ENCODE measurements at places on chromosomes 1 and 21. TPM values are rescaled to one million over a fixed set of nuclear protein-coding genes. Genes with fewer than 3 reads are reported as not detected.

The LCE1E gene
- total RNA-seq: not detected

The BGLAP gene
- 0.75 TPM for total RNA-seq

The NTNG1 gene
- total RNA-seq: under 0.01 TPM

The S100A5 gene
- total RNA-seq: not detected

The F13B gene
- 194 TPM for total RNA-seq

The FCER1G gene
- total RNA-seq: 32.6 TPM

The CFHR3 gene
- total RNA-seq: 215 TPM

The CRABP2 gene
- total RNA-seq: 0.14 TPM

The ZNF683 gene
- total RNA-seq: not detected

The AMY2A gene
- total RNA-seq: not detected

The MUL1 gene
- 17.1 TPM for total RNA-seq

The SEMA6C gene
- total RNA-seq: 1.4 TPM

The ADORA1 gene
- total RNA-seq: 0.33 TPM

The TIE1 gene
- 10.4 TPM for total RNA-seq

The ANGPTL3 gene
- 121 TPM for total RNA-seq

The CD46 gene
- total RNA-seq: 123 TPM

The SDF4 gene
- 92.5 TPM for total RNA-seq

The OR10J1 gene
- total RNA-seq: not detected

The NCF2 gene
- 11.5 TPM for total RNA-seq

The DIO1 gene
- total RNA-seq: 155 TPM

The NBPF10 gene
- total RNA-seq: 0.89 TPM

The ILDR2 gene
- total RNA-seq: 7.4 TPM

The RGS4 gene
- total RNA-seq: 0.84 TPM

The LCE3E gene
- not detected for total RNA-seq

The RIT1 gene
- 14.3 TPM for total RNA-seq

The OR2C3 gene
- not detected for total RNA-seq

The CAPN8 gene
- not detected for total RNA-seq

The PLPP3 gene
- total RNA-seq: 91.2 TPM

The ECE1 gene
- 40.2 TPM for total RNA-seq

The OR2L5 gene
- total RNA-seq: not detected

The RYR2 gene
- 0.51 TPM for total RNA-seq

The FOXD3 gene
- under 0.01 TPM for total RNA-seq

The PTPRF gene
- 61.7 TPM for total RNA-seq

The OVAAL gene
- total RNA-seq: not detected

All from liver (tissue), 10 donors.